ENCODE measurements at places on chromosomes 1 and 21. TPM values are rescaled to one million over a fixed set of nuclear protein-coding genes. Genes with fewer than 3 reads are reported as not detected.

The RNU1-2 gene
- 2,051 TPM for total RNA-seq

The SLC5A9 gene
- total RNA-seq: 0.22 TPM

The AIM2 gene
- total RNA-seq: 1.1 TPM

The PSRC1 gene
- total RNA-seq: 63.0 TPM

The OLIG2 gene
- 2.0 TPM for total RNA-seq
